Left ventricle myocardium superior (tissue), 1 donor: ENCODE measurements at places on chromosomes 11 and 22. TPM values are rescaled to one million over a fixed set of nuclear protein-coding genes. Genes with fewer than 3 reads are reported as not detected.

DNA sequence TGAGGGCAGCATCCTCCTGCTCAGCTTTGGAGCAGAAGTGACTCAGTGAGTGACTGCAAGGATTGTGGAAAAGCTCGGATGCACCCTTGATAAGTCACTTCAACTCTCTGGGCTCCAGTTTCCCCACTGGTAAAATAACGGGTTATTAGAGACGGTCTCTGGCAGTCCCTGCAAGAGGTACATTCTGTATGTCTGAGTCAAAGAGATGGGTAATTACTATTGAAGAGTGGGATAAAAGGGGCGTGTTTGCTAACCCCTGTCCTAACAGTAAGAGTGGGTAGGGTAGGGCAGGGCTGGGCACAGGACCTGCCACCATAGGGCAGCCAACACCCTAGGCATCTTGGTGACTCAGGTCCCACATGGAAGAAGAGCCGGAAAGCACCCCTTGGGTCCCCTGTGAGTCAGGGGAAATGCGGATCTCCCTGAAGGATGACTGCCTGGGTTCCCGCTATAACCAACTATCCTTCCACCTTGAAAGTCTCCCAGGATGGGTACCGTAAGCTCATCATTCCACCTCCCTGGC is 7.3 kb upstream of the AHNAK start:
- no peak for DNase-seq

CPT1B gene
- 458 TPM for total RNA-seq

- DNase-seq, result no peak
Measured at GRCh38 chr11:117117681-117118080, 19.5 kb upstream of the SIK3 start.

- no peak for DNase-seq
Measured at GRCh38 chr11:129414144-129414872, 38.7 kb downstream of the BARX2 start.

DNA sequence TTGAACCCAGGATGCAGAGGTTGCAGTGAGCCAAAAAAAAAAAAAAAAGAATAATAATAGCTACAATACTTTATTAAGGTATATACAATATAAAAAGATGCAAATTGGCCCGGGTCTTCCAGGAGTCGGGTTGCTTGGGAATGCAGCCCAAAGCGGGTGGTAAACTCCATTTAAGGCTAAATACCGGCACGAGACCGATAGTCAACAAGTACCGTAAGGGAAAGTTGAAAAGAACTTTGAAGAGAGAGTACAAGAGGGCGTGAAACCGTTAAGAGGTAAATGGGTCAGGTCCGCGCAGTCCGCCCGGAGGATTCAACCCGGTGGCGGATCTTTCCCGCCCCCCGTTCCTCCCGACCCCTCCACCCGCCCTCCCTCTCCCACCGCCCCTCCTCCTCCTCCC is 143.3 kb downstream of the DLG2 start:
- no peak for DNase-seq

GRCh38 chr22:28898233-28898629 is 14.9 kb downstream of the ZNRF3 start:
- no peak for DNase-seq

DNA sequence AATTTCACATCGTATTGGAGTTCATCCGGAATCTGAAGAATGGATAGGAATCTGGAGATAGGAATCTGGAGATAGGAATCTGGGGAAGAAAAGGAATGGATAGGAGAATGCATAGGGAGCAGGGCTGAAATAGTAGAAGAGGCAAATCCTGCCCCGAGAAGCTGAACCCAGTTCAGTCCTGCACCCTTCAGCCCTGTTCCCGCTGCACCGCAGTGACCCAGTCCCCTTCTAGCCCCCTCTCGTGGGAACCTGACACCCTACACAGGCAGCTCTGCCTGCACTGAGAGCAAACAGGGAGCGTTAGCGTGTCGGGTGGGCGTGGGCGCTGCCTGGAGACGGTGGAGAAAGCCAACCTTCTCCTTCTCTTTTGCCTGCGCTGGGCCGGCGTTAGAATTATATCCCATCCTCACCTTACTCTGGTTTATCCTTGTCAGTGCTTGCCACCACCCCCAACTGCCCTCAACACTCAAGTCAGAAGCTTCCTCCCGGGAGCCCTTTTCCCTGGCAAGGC is 1.0 kb upstream of the CCKBR start:
- DNase-seq, result no peak

SCGB1C1 gene
- total RNA-seq, result not detected
